ENCODE measurements at places on chromosomes 4 and X.

DNA sequence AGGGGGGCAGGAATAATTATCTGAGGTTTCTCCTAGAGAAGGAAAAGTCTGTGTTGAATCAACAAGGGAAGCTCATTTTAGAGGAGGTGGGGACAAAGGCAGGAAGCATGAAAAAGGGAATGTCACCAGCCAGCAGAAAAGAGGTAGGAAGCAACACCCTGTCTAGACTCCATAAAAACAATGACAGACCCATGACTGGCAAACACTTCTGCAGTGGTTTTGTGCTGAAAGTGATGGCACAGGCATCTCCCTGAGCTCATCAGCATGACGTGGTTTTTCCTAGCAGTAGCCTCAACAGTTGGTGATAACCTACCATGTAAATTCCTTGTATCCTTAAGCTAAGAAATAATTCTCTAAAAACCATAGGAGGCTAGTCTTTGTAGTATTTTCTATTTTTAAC is 110.7 kb upstream of the GALNT7 start:
- no peak overlapping the region for H3K4me3 ChIP-seq
- H3K27ac ChIP-seq = no peak overlapping the region
- peak; percentile 55 for DNase-seq
- no peaks in the 10 kb centered on the region for H3K27me3 ChIP-seq

- H3K4me3 ChIP-seq = no peak overlapping the region
- H3K36me3 ChIP-seq = no peaks in the 10 kb centered on the region
- DNase-seq = no peak
- no peak overlapping the region for H3K27ac ChIP-seq
- no peaks in the 10 kb centered on the region for H3K4me1 ChIP-seq
- H3K27me3 ChIP-seq = no peaks in the 10 kb centered on the region
Measured at GRCh38 chr4:188688956-188689355, 549.7 kb downstream of the TRIML1 start.

DNA sequence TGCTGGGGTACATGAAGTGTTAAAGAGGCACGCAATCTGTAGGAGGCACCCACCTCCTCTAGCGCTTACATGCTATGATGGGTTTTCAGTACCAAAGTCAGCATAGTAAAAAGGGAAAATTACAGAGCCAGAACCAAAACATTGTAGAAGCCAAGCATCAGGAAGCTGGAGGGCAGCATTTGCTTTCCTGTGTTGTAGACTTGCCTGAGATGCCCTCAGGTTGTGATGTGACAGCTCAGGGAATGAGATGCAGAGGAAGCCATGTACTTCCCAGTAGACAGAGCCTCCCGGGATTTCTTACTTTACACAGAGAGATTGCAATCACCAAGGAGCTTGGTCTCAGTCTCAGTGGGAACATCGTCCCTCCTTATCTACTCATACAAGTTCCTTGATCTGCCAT is 161.5 kb downstream of the ARAP2 start:
- DNase-seq = no peak
- H3K27ac ChIP-seq = no peak overlapping the region
- no peaks in the 10 kb centered on the region for H3K4me1 ChIP-seq
- H3K4me3 ChIP-seq = no peak overlapping the region
- H3K27me3 ChIP-seq = no peaks in the 10 kb centered on the region
- H3K36me3 ChIP-seq = no peaks in the 10 kb centered on the region

DNA sequence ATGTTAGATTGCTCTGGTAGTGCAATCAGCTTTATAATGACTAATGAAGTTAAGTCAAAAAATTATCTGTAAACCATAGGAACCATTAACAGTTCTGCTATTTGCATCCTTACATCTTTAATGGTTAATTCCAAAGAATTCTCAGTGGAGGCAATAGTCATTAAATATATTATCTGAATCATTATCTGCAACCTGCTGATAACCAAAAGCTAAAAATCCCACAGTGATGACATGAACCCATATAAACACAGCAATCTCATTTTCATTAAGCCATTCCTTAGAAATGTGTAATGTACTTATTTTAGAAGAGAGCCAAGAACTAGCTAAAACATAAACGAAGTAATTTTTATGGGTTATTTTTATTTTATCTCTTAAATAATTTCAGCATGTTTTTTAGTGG is 60.2 kb downstream of the MAGEB16 start:
- no peaks in the 10 kb centered on the region for H3K36me3 ChIP-seq
- no peak overlapping the region for H3K4me3 ChIP-seq
- H3K27me3 ChIP-seq = no peaks in the 10 kb centered on the region
- no peak for DNase-seq
- no peaks in the 10 kb centered on the region for H3K4me1 ChIP-seq
- no peak overlapping the region for H3K27ac ChIP-seq

DNA sequence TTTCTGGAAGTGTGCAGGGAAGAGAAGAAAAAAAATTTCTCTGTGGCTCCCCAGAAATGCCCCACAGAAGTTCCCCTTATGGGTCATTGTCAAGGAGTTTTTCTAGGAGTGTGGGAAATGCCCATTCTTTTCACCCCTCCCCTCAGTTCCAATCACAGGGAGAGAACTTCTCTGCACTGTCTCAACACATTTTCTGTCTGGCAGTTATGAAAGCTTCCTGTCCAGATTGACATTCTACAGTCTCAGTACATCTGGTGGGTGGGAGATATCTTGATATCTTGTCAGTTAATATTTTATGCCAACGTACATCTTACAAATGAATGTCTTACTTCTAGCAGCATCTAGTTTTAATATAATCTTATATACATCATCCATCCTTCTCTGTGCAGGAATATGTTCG is 566.8 kb upstream of the AADAT start:
- H3K27me3 ChIP-seq = no peaks in the 10 kb centered on the region
- DNase-seq = no peak
- no peaks in the 10 kb centered on the region for H3K4me1 ChIP-seq
- no peak overlapping the region for H3K4me3 ChIP-seq
- H3K36me3 ChIP-seq = no peaks in the 10 kb centered on the region

Measured in fibroblast of lung (primary cell).